ENCODE measurements at places on chromosomes 4 and X.

DNA sequence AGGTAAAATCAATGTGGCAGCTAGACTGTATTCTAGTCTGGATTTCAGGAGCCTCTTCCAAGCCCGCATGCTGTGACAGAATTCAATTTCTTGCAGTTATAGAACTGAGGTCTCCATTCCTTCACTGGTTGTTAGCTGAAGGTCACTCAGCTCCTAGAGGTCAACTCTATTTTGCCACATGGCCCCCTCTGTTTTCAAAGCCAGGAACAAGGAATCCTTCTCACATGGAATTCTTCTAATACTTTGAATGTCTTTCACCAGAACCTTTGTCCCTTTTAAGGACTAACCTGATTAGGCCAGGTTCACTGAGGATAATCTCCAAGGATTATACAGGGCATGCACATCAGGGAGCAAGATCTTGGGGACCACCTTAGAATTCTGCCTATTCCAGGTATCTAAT, 23.4 kb upstream of the MMRN1 start:
- no peak for DNase-seq

DNA sequence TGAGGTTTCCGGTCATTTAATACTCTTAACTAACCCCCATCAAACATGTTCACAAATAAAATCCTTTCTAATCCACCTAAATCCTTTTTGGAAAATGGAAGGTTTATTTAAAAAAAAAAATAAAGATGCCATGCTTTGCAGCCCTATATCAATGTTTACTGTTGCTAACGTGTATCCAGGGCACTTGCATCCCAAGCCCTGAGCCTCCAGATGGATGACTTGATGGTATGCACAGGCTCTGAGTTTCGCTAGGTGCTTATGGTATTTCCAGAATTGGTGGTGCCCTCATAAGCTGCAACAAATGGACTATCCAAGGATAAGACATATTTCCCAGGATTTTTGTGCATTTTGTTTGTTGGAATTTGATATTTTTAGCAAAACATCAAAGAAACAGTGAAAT, 257.7 kb downstream of the PRDM5 start:
- DNase-seq = no peak

DNA sequence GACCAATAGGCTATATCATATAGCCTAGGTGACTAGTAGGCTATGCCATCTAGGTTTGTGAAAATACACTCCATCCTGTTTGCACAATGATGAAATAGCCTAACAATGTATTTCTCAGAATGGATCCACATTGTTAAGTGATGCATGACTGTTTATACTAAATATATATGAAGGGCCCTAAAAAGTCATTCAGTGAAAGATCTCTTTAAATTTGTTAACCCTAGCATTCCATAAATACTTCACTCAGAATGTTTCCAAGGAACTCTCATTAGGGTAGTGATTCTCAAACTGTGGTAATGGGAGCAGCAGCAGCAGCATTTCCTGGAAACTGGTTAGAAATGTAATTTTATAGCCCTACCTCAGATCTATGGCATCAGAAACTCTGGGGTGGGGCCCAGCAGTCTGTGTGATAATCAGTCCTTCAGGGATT, 74.9 kb downstream of the PRRG1 start:
- peak; percentile 38 for DNase-seq

- no peak for DNase-seq
These were observed 574.2 kb upstream of the CPEB2 start for GRCh38 chr4:14428125-14428524.

GRCh38 chr4:126427853-126428252, 1113.1 kb downstream of the FAT4 start:
- DNase-seq = no peak

DNA sequence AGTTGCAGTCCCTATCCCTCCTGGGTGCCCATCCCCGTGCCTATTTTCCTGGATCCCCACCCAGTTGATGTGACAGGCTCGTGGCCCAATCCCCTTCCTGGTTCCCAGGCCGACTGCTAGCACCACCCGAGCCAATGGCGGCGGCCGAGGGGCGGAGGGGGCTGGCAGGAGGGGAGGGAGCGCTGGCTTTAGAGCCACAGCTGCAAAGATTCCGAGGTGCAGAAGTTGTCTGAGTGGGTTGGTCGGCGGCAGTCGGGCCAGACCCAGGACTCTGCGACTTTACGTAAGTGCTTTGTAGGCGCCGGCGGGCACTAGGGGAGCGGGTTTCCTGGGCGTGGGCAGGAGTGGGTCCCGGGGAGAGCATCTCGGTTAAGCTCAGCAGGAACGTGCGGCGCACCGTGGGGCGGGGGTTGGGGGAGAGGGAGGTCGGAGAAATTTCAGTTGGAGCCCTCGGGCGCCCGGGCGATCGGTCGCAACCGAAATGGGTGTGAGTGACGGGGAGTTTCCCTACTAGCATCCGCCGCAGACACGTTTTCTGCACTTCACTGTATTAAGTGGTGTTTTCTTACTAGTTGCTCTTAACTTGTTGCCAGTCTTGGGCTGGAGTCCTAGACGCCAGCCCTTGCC, at the start of gene PLS3:
TSS of gene PLS3 (plus strand) at position 197 of the 627 bp plus-strand sequence. CDS start 49,077 bp downstream, outside the sequence.
- DNase-seq = no peak

DNA sequence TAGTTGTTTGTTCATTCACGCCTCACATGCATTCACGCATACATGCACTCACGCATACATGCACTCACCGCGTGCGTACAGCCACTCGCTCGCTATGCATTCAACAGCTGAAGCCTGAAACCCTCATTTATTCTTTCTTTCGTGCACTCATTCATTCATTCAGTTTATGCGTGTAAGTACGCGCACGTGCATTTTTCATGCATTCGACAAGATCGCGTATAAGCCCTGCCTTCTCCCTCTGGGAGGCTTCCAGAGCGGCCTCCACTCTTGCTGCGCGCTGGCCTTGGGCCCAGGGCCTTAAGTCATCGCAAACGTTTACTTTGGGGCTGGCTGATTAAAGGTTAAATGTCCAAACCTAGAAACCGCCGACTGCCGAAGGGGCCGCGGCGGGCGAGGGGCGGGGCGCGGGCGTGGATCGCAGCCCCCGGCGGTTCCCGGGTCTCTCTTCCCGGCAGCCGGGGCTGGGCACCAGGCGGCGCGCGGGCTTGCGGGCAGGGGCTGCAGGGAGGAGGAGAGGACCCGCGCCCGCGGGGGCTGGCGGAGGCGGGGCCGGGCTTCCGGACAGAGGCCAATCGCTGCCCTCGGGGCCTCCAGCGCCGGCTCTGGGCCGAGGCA, at the start of gene GYG2:
TSS of gene GYG2 (plus strand) at position 587 of the 615 bp plus-strand sequence. CDS start 1,259 bp downstream, outside the sequence.
- no peak for DNase-seq

- DNase-seq = no peak
These were observed 291.9 kb downstream of the FAM47A start for GRCh38 chrX:33840176-33840575.

GRCh38 chrX:107723511-107723910, 52.1 kb downstream of the TSC22D3 start:
- DNase-seq = no peak

- no peak for DNase-seq
These were observed 98.9 kb downstream of the EVC2 start for GRCh38 chr4:5609306-5610007.

DNA sequence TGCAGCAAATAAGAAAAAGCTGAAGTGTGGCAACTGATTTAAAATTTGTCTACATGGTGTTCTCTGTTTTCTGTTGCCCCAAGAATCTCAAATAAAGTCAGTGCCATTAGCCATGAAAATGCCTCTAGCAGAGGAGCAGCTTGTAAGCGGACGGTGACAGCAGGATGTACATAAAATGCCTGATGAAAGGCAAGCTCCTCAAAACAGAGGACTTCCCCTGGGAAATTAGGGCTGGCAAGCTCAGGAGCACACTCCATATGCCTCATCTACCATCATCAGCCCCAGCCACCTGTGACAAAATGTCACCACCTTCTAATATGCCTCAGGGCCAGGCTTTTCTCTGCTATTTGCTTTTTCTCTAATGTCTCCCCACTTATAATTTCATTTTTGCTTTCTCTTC, 54.5 kb downstream of the ASB9 start:
- no peak for DNase-seq

GRCh38 chr4:73646117-73646516, 25.9 kb upstream of the RASSF6 start:
- no peak for DNase-seq

GRCh38 chrX:69027181-69028005, 137.9 kb downstream of the PJA1 start:
- DNase-seq = no peak

DNA sequence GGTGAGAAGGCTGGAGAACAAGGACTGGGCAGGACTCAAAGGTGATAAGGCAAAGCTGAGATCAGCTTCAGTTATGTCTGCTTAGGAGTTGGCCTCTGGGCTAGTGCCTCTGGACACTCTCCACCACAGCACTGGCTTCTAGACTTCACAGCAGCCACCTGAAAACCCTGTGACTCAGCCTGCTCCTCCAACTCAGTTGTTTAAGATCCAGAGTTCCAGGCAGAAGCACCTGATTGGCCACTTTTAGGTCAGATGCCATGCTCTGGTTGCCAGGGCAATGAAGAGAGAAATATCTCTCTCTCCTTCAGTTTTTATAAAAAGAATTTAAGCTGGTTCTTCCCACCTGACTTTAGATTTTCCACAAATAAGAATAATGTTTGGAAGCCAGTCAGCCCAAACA, 47.9 kb upstream of the BLTP1 start:
- no peak for DNase-seq

GRCh38 chr4:5889002-5889696, 3.7 kb downstream of the CRMP1 start:
- no peak for DNase-seq

DNA sequence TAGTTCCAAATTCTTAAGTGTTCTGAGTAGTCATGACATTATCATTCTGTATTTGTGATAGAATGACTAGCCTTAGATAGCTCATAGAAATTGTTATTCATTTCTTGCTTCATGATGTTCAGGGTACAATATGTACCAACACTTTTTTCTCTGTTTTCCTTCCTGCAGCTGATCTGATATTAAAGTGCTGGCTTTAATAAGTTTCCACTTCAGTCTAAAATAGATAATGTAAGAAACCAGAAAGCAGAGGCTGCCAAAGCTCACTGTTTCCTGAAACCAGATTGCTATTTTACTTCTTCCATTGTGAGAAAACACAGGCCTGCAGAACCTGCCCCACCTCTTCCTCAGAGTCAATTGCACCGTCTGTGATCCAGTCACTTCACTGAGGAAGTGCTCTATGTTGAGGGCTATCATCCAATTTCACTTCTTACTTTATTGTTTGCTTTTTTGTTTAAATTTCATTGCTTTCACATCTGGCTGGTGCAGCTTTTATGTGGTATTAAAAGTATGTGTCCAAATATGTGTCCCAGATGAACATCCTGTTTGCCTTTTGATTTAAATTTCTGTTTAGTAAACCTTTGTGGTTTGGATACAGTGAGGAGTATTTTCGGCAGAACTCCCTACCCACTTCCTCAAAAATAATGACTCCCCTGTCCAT, 652.1 kb downstream of the ANKRD50 start:
- DNase-seq = no peak

- no peak for DNase-seq
These were observed 232.2 kb upstream of the FMR1 start for GRCh38 chrX:147679356-147680005.
